NCI-H226 (cell line): ENCODE measurements at places on chromosomes 6 and 20.

DNA sequence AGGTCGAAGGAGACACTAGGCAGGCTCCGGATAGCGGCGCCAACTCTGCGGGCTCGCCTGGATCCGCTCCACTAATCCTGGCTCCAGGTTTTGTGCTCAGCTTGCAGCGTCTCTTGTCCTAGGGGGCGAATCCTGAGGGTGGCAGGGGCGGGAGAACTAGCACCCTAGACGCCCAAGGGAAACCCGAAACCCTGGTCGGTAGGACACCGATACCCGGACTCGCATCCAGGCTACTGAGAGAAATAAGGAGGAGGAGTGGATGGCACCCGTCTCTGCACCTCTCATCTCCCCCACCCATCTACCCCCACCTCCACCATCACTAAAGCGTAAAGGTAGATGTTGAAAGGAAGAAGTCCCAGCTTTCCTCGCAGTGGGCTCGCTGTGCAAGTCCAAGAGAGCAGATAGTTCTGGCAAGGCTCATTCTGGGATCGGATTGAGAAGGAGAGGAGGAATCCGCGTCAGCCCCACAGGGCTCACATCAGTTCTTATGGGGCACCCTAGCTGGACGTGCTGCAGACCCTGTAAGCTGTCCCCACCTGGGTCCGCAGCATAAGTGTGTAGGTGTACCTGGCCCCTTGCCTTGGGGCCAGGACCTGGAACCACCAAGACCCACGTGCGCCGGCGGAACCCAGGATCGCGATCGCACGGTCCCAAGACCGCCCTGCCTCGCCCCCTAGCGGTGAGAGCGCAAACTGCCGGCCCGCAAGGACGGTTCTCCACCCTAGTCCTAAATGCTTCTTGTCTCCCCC lies 6.9 kb downstream of the SLC32A1 start:
- DNase-seq, result peak; percentile 21

DNA sequence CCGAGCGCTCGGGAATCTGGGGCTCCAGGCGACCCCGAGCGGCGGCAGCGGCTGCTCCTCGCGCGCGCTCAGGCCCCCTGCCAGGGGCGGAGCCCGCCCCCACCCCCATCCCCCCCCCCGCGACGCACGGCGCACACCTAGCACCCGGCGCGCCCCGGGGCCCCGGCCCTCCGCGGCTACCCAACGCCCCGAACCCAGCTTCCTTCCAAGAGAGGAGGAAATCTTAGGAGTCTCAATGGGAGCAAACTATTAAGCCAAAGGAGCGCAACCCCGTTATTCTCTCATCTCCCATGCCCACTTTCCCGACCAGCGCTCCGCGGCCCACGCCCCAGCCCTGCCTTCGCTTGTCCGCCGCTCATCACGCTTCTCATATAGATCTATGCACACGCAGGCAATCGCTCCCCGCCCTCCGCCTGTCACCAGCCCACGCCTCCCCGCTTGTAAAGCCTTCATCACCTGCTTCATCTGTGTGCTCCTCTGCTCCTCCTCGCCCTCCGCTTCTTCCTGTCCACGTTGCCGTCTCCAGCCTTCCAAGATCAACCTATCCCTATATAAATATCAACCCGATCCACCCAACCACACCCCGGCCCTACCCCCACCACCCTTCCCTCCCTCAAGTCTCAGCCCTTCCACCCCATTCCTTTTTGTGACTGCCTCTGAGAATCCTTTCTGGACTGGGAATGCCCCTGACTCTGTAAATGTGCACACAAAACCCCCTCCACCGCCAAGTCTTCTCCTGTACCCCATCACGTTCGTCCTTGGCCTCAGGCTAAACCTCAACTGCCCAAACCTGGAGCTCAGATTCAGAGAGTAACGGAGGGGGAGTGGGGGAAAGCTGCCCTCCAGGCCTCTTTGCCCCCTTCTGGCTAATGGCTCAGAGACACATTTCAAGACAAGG lies at the start of gene DLK2:
TSS of gene DLK2 (minus strand) at position 18 of the 898 bp plus-strand sequence. CDS start 723 bp downstream, outside the sequence.
- peak; percentile 29 for DNase-seq

DNA sequence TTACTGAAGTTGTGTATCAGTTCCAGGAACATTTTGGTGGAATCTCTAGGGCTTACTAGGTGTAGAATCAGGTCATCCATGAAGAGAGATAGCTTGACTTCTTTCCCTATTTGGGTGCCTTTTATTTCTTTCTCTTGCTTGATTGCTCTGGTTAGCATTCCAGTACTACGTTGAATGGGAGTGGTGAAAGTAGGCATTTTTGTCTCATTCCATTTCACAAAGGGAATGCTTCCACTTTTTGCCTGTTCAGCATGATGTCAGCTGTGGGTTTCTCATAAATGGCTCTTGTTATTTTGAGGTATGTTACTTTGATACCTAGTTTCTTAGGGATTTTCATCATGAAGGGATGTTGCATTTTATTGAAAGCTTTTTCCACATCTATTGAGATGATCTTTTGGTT lies 195.3 kb downstream of the MOXD1 start:
- no peak for DNase-seq

- DNase-seq, result no peak
Measured at GRCh38 chr6:134375220-134375580, 57.3 kb upstream of the SGK1 start.
